Activated gamma-delta T cell treated with Interleukin-2 at 50 U/mL for 16 hours (primary cell): ENCODE measurements at places on chromosomes 5 and 9.

- DNase-seq = no peak
These were observed 294.0 kb downstream of the YTHDC2 start for GRCh38 chr5:113807427-113807991.

DNA sequence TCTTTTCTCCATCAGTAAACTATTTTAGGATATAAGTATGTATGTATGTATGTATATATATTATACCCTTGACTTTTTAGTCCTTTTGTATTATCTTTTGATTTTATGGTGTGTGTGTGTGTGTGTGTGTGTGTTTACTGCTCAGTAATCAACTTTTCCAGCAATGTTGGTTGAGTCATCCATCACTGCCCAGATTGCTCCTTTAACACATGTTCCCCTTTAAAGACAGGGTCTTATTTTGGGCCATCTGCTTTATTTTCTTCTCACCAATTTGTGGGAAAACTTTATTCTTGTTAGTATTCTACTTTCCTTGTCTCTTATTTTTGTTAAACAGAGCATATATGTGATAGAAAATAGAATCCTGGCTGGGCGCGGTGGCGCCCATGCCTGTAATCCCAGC is 28.1 kb downstream of the ANKRD33B start:
- no peak for DNase-seq

DNA sequence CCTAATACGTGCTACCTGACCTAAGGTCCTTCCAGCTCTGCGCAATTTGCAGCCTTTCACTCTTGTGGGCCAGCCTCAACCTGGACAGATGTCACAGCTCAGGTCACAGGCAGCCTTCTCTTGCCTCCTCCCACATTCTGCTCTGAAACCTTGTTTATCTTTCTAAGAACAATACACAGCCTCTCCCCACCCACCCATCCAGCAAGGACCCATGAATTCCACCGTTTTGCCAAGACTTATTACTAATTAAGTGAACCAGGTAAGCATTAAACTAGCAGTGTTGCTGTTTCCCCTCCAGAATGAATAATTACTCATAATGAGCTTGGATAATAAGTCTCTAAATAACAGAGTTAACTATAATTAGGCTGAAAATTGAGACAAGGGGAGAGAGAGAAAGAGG is 11.0 kb downstream of the FABP6 start:
- DNase-seq = no peak

- DNase-seq = no peak
These were observed 448.4 kb downstream of the PSAT1 start for GRCh38 chr9:78745331-78745730.

- no peak for DNase-seq
These were observed 19.3 kb upstream of the LECT2 start for GRCh38 chr5:135974021-135974600.

GRCh38 chr5:66796305-66797292 is 200.4 kb downstream of the MAST4 start:
- DNase-seq = no peak

GRCh38 chr9:5450359-5451091 is at the start of gene CD274:
Gene CD274, plus strand, starts transcription at chr9:5450542. Its CDS starts 5,572 bp downstream, at chr9:5456114.
- DNase-seq = peak; percentile 70

GRCh38 chr9:14018081-14018480 is 295.9 kb downstream of the NFIB start:
- DNase-seq = no peak

DNA sequence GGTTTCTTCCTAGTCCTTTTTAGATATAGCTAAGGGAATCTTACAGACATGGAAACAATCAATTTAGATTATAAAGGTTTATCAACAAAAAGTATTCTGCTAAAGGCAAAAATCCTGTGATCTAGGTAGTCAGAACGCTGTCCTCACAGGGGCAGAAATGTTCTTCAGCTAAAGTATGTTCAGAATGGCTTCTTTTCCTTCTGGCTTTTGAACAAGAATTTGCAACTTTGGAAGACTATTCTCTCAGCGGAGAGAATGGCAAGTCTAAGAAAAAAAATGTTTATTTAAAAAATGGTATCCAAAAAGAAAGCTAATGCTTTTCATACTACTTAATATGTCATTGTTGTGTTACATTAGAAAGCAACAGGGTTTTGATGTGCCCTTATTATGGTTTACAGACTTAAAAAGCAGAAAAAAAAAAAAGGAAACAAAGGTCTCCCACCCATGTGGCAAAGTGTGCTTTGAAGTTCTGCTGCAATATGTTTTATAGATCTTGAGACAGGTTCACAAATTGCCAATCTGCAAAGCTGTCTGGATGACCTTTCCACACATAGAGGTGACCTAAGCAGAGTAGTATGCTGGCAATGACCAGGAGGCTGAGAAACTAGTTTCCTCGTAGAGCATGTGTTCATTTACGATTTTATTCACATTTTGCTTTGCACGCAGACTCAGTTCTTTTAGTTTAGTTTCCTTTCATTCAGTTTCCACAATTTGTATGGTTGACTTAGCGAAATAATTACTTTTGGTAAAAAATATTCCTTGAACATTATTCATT is 45.1 kb upstream of the PJA2 start:
- no peak for DNase-seq

DNA sequence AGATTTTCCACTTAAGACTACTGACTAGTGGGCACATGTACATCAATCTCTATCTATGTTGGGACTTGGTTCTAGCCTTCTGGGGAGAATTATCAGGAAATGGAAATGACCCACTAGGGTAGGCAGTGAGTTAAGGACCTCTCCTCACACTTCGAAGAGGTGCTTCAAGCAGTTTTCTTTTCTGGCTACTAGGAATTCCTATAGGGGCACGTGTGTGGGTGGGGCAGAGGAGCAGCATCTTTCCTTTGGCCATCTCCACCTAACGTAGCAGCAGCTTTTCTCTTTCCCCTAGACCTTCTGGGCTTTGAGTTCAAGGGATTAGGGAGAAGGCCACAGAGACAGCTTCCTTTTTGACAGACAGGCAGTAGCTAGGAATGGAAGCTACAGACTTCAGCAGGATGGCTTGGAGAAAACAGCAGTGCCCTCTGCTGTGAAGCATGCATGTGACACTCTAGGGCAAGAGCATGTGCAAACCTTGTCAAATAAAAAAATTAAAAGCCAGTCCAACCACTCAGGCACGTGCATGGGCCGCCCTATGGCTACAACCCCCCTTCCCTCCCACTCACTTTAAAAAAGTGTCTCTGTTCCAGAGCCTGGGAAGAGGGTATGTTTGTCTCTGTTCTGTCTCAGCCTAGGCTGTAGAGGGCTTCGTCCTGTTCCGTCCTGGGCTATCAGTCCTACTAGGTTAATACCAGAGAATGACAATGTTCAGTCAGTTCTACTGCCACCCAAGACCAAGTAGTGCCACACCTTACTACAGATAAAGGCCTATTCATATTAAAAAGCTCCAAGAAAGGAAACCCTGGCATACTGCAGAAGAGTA is 8.7 kb upstream of the GFRA3 start:
- DNase-seq = no peak

DNA sequence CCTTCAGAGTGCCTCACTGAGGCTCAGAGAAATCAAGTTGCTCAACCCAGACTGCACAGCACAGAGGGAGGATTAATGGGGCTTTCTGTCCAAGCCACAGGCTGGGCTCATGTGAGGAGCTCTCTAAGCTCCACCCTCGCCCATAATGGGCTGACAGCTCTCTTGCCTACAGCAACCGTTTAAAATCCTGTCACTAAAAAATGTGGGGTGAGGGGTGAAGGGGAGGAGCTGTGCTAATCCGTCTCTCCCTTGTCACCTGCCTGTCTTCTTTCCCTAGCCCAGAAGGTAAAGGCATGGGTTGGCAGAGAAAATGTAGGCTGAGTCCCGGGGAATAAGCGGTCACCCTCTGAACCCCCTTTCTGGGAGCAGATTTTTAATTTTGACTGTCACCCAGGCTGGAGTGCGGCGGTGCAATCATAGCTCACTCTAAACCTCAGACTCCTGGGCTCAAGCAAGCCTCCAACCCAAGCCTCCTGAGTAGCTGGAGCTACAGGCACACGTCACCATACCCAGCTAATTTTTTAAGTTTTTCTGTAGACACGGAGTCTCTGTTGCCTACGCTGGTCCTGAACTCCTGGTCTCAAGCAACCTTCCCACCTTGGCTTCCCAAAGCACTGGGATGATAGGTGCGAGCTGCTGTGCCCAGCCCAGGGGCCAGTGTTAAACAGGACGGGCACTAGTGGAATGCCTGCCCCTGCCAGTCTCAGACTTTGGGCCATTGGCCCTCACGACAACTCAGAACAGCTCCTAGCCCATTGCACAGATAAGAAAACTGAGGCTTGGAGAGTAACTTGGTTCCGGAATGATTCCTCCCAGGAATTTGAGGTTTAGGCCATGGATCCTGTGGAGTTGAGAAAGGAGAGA is 89.5 kb downstream of the LMX1B start:
- no peak for DNase-seq

DNA sequence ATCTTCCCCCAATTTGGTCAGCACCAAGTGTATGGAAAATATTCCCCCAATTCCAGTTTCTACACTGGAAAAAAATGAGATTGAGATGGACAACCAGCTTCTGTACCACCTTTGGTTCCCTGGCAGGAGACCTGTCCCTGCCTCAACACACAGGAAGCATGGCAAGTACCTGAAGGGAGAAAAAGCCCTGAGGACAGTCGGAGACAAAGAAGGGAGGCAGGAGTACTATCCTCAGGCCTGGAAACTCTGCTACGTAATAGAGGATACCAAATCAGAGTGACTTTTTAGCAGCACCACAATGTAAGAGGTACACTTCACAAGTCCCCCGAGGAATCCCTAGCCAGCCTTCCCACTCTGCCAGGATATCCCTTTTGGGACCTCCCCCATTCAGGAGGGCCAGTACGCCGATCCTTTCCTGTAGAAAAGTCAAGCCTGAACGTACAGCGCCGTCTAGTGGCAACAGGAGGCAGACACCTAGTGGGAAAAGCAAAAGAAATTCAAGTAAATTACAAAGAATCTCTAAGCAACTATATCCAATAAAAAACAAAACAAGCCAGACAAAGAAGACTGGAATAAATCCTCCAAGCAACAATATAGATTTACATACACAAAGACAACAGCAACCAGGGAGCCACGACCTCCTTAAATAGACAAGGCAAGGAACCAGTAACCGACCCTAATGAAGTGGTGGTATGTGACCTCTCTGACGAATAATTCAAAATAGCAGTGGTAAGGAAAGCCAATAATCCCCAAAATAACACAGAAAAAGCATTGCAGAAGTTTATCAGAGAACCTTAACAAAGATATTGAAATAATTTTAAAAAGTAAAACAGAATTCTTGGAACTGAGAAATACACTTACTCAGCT is 63.3 kb upstream of the SLCO6A1 start:
- DNase-seq = no peak

DNA sequence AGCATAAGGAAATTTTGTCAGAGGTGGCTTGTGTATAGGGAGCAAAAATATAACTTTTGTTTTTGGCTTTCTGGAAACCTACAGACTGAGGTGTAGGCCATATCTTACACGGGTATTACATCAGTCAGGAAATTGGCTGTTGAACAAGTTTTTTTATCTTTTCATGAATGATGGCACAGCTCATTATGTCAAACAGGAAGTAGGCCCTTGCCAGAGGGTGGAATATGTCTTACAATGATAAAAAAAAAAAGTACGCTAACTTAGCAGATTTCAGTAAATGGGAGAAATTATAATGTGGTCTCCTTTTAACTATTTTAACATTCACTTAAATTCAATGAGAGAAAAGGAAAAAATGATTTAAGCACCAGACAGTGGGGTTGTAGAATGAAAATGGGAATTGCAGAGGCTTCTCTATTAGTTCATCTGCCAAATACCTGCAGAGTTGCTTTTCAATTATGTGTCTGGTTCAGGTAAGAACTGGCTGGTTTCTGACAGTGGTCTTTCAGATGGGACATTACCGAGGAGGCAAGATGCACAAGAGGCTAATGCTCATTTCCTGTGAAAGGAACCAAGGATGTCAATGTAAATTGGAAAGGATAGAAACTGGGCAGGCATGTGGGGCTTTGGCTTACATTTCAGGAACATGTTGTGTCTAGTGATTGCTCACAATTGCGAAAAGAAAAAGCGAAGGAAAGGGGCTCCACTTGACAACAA is 169.9 kb downstream of the NNT start:
- no peak for DNase-seq

DNA sequence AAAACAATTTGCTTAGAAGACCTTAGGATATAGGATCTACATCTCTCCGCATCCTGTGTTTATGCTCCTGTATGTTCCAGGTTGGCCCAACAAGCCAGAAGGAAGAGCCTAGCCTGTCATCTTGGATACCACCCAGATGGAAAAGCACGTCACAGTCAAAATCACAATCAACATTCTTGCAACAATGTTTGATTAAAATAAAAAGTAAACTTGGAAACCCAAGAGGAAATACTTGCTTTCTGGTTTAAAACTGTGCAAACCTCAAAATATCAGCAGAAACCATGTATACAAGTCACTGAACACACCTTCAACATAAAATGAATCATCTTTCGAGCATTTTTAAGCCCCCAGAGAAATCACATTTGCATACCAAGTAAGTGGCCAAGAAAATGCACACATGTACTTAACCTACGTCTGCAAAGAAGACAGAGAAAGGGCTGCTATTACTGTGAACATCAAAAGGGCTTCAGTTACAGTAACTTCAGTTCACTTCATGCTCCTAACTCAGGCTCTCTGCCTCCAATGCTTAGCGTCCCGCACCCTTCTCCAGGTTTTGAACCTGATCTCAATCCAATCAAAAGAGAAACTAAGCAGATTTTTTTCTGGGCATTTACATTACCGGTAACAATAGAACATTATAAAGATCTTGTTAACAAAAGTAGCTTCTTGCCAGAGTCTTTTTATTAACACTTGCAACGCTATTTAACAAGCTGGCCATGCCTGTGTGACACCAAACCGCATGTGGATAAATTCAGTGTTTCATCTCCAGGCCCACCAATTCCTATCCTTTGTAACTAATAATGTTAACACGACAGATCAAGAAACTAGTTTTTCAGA is 1.3 kb downstream of the ENC1 start:
- DNase-seq = no peak

DNA sequence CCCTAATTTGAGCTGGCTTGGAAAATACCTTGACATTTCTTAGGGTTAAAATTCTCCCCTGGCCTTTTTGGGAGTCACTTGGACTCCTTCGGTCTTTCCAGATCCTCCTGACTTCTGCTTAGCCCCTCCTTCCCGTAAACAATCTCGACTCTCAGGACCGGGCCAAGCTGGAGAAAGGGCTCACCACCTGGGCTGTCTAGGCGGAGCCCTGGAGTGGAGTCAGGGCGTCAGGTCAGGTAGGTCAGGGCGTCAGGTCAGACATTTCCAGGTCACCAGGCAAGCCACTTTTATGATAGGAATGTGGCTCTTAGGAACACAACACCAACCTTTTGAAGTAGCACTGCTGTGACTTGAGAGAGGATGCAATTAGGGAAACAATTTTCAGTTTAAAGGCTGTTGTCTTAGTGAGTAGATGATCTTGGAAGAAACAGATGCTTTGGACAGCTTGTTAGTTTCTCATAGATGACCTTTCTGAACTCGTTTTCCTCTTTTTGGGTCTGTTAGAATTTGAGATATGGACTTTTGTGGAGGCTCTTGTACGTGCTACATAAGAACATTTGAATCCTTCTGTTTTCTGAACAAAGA is 12.8 kb downstream of the OSTF1 start:
- no peak for DNase-seq

- no peak for DNase-seq
These were observed 129.7 kb downstream of the RAPGEF6 start for GRCh38 chr5:131505237-131505908.

- DNase-seq = no peak
These were observed 1.1 kb downstream of the PCYOX1L start for GRCh38 chr5:149358868-149359495.
